ENCODE measurements at places on chromosomes 7 and 10.

DNA sequence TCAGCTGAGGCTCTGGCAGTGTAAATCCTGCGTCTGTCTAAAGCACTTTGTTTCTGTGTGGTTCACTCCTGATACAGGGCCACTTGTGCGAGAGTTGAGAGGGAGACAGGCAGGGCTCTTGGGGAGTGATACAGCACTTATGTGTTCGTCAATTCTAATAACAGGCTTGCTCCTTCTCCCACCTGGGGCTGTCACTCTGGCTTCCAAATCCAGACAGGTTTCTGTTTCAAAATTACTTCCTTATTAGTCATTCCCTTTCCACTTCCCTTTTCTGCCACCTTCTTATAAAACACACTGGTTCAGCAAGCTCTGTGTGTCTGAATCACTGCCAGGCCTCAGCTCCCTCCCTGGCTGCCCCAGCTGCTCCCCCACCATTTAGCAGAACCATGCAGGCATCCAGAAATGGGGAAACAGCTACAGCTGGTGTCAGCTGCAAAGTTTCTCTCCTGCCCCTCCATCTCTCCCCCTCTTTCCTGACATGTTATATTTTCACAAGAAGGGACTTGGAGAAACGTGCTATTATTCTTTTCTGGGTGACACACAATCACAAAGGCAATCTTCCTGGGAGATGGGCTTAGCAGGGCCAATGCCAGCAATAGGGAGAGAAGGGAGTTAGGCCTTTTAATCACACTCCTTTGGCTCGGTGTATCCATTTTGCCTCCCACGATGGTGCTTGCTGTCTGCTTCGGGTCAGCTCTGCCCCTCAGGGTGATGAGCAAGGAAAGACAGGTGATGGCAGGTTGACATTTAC, 58.4 kb upstream of the ZNRF2 start:
- DNase-seq: no peak

GRCh38 chr10:8221451-8221850, 167.0 kb downstream of the GATA3 start:
- no peak for DNase-seq

DNA sequence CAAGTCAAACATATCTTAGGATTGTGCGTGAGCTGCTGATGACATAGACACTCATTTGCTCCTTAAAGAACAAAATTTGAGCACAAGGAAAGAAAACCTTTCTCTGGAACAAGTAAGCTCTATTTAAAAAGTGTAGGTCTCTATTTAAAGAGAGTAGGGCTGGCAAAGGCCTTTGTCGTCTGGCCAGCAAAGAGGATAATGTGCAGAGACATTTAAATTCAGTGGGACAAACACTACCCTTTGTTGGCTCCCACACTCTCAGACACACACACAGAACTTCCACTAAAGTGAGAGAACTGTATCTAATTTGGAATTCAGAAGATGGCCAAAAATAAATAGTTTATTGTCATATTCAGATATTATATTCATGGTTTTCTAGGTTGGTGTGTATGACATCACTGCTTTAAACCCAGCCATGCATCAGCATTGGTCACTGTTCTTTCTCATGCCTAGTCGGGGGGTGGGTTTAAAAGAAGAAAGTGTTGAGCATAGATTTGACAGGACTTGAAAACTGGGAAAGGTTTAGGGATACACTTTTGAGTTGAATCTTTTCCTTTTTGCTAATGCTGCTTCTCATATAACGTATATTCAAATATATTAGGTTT, 49.5 kb upstream of the HDAC9 start:
- DNase-seq: no peak

DNA sequence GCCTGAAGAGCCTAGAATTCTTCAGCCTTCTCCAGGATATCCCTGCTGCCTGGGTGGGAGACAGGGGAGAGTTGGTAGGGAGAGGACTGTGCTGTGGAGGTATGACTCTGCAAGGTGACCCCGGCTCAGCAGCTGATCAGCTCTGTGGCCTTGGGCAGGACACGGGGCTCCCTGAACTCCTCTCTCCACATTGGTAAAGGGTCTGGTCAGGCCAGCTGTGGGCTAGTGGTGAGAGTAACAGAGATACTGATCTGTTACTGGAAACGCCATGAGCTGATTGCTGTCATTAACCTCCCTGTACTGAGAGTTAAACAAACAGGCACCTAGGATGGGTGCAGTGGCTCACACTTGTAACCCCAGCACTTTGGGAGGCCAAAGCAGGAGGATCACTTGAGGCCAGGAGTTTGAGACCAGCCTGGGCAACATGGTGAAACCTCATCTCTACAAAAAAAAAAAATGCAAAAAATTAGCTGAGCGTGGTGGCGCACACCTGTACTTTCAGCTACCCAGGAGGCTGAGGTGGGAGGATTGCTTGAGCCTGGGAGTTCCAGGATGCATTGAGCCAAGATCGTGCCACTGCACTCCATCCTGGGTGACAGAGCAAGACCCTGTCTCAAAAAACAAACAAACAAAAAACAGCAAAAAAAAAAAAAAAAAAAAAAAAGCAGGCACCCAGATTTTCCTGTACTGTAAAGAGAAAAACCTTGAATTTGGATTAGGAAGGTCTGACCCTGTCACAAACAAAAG, 151.5 kb downstream of the CUX1 start:
- DNase-seq: no peak

- DNase-seq: no peak
Observed at GRCh38 chr7:134188311-134188710, 61.2 kb downstream of the LRGUK start.

DNA sequence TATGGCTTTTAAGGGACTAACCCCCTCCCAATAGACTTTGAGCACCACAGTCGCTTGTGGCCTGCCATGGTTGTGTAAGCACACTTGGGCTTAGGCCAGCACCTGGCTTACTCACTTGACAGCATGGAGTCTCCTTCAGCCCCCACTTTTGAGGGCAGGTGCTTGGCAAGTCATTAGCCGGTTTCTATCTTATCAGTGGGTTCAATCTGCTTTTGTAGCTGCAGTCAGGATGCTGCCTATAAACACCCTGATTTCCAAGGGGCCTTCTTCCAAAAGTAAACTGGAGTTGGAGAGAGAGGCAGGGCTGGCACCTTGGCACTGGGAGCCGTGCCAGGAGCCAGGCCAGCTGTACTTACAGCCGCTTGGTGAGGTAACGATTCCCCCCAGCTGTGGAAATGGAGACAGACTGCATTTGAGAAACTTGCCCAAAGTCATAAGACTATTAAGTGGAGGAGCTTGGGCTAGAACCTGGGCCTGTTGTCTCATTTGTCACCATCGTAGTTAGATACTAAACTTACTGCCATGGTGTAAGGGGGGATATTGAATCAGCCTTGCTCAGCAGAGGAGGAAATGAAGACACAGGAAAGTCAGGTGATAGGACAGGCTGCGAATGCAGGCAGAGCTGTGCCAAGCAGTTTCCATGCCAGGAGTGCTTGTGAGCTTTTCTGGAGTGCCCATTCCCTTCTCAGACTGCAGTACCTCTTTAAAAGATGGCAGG, 92.2 kb upstream of the EFCAB10 start:
- no peak for DNase-seq

DNA sequence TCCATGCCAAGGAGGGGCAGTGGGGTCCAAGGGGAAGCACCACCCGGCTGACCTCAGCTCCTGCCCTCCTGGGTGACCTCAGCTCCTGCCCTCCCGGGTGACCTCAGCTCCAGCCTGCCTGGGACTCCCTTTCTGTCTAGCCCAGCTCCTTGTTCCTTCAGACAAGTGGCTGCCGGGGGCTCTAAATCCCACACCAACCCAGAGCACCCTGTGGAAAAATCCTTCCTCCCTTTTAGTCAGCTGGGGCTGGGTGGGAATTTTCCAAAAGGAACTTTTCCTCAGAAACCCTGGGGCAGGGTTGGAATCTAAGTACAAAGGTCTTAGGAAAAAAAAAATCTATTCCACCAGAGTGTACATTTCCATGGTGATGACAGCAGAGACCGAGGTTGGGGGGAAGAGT, 36.3 kb downstream of the AKR1B1 start:
- DNase-seq: no peak

DNA sequence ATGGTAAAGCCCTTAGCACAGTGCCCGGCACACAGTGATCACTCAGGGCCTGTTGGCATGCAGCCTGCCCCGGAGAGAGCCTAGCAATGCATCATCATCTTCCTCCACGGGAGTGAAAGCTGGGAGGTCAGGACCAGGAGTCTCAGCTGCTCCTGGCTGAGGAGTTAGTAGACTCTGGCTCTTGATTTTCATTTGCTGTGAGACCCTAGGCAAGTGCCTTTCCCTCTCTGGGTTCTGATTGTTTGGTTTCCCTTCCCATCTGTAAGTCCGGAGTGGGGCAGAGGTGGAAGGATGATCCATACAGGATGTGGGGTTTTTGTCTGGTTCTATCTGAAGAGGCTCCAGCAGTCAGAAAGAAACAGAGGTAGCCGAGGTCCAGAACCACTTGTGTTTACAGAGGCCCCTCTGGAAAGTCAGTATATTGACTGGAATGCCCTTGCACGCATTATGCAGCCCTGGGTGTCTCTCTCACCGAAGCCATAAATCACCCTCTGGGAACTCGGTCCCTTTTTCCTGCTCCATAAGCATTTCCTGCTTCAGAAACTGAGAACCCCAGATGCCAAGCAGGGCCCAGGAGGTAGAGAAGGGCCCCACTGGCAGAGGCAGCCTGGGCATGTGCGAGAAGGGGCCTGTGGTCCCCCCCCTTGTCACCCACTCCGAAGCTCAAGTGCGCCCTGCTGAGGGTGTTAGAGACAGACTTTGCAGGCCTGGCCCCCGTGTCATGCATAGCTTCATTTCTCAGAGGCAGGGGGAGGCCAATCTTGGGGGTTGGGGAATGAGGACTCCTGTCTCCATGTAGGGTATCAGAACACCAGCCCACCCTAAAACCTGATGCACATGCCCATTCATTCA, 8.5 kb downstream of the UNC5B start:
- no peak for DNase-seq

DNA sequence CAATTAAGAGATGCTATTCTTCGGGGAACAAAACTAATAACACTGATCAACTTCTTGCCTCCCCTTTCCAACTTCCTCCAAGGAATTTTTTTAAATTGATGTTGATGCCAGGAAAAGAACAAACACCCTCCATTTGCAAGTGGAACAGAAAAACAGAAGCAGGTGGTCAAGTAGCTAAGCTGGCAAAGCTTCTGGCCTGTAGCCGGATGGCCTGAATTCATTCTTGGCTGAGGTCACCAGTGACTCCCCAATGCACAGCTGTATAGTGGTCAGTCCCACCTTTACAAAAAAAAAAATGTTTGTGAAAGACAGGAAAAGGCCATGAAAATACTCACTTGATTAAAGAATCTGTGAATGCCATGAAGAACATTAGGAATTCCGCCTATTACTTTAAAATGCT, 39.1 kb downstream of the DOCK4 start:
- no peak for DNase-seq

- no peak for DNase-seq
Observed at GRCh38 chr10:83302623-83303022, 836.7 kb upstream of the GHITM start.

GRCh38 chr7:75055830-75056772, 17.5 kb downstream of the RCC1L start:
- no peak for DNase-seq

DNA sequence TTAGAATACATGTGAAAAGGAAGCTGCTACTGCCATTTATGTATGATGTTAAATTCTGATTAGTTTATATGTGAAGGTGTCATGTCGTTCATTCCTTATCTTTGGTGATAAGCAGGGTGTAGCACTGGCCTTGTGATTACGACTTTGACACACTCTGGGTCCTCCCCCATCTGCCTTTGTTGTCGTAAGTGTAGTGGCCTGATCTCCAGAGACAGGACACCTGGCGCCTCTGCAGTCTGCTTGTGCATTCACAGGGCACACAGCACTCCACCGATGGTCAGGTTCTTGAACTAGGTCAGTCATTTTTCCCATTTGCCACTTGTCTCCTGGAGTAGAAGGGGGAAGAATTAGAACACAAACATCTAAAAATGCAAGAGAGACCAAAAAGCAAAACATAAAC, 186.0 kb downstream of the PRKCQ start:
- no peak for DNase-seq

- DNase-seq: no peak
Observed at GRCh38 chr7:103811290-103811689, 178.2 kb downstream of the RELN start.

GRCh38 chr7:89223900-89224395, 428.4 kb upstream of the TEX47 start:
- no peak for DNase-seq

DNA sequence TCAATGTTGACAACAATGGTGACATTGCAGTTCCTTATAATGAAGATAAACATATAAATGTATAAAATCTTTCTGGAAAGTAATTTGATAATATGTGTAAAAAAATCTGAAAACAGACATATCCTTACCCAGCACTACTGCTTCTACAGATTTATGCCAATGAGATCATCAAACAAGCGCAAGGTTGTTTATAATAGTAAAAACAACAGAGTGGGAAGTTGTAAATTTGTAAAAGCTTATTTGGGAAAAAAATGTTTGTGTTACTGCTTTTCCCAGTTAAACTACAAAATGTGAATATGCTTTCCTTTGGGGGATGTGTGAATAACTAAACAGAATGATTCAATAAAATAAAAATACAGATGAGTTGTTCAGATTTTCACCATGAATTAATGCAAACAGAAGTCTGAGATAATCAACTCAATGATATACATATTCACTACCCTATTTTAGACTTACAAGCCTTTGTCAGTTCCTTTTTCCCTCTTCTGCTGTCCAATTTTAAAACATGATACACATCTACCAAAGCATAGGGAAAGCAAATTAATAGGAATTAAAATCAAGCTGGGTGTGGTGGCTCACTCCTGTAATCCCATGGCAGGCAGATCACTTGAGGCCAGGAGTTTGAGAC, 82.1 kb downstream of the USP6NL start:
- no peak for DNase-seq

DNA sequence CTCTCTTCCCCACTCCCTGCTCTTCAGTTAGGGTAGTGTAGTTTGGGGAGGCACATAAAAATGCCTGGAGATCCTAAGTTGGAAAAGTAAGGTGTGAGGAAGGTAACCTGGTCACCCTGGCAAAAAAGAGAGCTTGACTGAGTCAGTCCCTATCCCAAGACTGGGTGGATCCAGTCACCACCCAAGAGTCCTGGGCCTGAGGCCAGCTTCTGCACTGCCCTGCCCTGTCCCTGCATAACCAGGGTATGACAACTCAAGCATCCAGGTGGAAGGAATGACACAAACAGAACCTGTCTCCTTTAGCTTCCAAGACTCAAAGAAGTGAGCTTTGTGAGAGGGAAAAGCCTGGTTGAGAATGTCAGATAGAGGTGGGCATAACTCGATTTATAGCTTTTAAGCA, 26.9 kb upstream of the SORBS1 start:
- DNase-seq: no peak

DNA sequence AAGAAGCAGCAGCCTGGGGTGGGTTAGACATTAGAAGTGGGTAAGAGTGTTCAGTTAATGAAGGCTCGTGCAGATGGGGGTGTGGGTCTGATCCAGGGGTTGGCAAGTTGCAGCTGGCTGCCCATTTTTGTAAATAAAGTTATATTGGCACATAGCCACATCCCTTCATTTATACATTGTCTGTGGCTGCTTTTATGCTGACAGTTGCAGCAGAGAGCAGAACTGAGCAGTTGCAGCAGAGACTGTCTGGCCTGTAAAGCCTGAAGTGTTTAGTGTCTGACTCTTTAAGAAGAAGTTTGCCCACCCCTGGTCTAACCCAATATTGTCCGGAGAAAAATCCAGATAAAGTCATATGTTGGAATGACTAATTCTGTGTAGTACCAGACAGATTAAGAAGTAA, 38.1 kb downstream of the GLRX3 start:
- no peak for DNase-seq

- DNase-seq: no peak
Observed at GRCh38 chr10:49070701-49071100, 44.6 kb downstream of the VSTM4 start.

- no peak for DNase-seq
Observed at GRCh38 chr7:24874791-24875190, 105.2 kb downstream of the OSBPL3 start.

All from activated T-helper 1 cell treated with anti-CD3 and anti-CD28 coated beads, Interleukin-2, amount 50 U/mL, for 16 hours (primary cell).